Hepatocyte (in vitro differentiated cells): ENCODE measurements at places on chromosomes 6 and 20. TPM values are rescaled to one million over a fixed set of nuclear protein-coding genes. Genes with fewer than 3 reads are reported as not detected.

CALHM5 gene
- polyA plus RNA-seq, result 0.46 and 0.62 TPM in 2 replicates

- peak; percentile 11 for DNase-seq
These were observed 333.5 kb upstream of the MAN1A1 start for GRCh38 chr6:119683031-119683430.

DNA sequence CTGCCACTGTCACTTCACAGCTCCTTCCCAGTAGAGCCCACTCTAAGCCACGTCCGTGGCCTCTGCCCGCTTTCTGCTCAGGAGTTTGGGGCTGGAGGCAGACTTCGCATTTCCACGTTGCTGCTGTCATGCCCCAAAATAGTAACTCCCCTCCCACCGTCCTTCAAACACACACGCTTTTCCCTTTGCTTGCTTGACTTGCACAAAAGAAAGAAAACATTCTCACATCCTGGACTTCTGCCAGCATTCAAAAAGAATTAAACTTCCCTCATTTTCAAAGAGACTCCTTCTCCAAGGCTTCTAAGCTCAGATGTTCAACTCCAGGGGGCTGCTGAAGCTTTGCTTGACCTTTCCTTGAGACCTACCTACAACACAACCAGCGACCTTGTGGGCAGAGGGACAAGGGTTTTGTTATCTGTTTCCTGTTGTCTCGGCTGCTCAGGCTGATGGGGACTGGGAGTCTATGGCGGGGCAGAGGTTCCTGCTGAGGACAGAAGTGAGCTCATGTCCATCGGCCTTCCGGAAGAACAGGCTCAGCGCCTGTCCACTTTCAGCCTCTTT is 263.8 kb upstream of the FOXQ1 start:
- DNase-seq, result no peak

DNA sequence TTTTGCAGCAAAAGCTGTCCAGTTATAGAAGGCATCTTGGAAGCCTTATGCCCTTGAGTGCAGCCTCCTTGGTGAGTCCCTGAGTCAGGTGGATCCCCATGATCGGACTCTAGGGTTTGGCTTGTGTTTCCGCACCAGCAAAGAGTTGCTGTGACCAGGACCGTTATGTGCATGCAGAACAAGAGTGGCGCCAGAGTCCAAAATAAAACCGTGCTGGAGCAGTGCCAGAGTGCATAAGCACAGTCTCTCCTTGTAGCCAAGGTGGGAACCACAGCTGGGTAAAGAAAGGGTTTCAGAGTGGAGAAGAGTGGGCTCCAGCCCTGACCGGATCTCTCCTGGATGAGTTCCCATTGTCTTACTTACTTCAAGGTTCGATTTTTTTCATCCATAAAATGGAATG is 58.6 kb downstream of the FOXA2 start:
- DNase-seq, result no peak

CAP2 gene
- 8.7 and 13.5 TPM in 2 replicates for polyA plus RNA-seq

DNA sequence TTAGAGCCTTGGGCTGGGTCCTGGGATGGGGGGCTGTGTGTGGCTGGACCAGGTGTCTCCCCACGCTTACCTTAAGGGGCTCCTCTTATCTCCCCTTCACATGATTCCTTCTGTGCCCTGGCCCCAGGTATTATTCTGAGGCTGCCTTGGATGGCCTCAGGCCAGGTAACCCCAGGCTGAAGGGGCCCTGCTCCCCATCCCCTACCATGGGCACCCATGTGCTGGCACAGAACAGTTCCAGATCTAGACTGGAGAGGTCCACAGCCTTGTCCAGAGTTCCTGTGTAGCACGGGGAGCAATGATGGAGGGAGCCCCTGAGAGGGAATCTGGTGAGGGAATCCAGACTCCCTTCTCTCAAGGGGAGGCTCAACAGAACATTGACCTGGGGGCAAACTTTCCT is 32.1 kb downstream of the MOCS1 start:
- DNase-seq, result no peak

DNA sequence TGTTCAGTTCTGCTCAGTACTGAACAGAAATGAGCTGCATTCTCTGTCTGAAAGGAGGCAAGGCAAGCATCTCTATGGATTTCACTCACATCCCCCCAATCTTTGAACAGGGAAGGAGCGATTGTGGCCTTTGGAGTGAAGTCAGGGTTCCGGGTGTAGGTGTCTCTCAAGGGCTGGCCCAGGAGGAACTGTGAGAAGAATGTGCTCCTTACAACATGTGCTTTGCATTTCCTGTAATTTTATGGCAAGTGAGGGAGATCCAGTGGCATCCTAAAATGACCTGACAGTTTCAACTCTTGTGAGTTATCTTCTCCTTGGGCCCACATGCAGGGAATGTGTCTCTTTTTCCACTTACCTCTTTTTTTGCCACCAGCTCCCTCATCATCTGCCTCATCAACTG is 63.0 kb upstream of the RIN2 start:
- DNase-seq, result no peak

- DNase-seq, result no peak
These were observed 13.0 kb upstream of the MYL9 start for GRCh38 chr20:36528176-36528874.

SIRPB2 gene
- polyA plus RNA-seq, result not detected in 2 replicates

SLC17A3 gene
- 0.43 and 0.57 TPM in 2 replicates for polyA plus RNA-seq

DNA sequence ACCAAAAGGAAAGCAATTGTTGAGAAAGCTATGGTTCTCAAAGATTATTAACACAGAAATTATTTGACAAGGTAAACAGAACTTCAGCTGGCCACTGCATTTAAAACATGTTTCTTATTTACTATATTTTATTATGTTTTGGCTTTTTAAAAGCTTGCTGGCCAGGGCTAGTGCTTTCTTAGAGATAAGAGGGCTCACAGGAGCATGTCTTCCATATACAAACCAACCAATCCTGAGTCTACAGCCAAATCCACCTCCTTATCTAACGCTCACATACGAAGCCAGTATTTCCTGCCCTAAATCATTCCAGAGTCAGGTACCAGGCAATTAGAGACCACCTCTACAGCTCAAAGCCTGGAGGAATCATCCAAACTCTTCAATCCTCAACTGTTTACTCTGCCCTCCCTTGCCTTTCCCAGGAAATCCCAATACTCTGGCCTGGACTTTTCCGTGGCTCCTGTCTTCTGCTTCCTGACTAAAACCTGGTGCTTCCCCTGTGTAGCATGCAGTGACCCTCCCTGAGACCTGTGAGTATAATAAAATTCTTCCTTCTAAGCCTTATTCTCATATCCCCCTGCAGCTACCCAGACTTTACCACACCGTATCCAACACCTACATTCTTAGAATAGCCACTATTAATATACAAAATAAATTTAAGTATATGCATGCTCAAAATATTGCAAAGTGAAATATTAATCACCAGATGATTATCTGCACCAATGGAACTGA is 33.2 kb downstream of the RANBP9 start:
- DNase-seq, result peak; percentile 10

GRCh38 chr6:20620043-20620442 is 85.8 kb downstream of the CDKAL1 start:
- DNase-seq, result no peak

DNA sequence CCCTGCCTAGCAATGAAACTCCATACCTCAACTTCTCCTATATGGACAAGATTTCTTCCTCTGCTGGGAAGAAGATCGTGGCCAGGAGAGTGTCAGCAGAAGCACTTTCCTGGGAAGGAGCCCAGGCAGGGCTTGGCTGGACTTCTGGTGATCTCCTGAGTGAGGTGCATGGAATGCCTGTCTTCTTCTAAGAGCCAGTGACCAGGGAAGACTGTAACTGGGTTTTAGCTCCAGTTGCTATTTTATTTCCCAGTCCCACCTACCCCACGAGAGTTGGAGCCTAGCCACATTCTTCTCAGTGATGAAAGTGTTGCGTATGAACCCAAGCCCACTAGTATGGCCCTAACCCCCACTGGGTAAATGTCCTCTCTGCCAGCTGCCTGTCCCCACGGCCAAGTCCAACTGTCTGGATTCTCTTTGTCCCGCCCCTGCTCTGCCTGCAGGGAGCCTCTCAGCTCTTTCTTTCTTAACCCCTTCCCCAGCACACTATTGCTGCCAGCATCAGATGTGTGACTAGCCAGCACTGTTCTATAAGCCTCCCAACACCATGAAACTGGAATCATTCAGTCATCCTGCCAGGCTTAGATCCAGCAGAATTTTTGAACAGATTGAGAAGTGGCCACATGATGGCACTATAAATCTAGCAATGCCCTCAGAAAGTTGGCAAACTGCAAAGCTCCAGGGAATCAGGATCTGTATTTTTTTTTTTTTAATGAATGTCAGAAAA is 69.8 kb upstream of the FAM184A start:
- peak; percentile 71 for DNase-seq

GRCh38 chr20:63232235-63233060 is 3.3 kb upstream of the BIRC7 start:
- DNase-seq, result peak; percentile 67

GRCh38 chr20:44633872-44634600 is 17.5 kb downstream of the ADA start:
- no peak for DNase-seq

RAB5IF gene
- polyA plus RNA-seq, result 198 and 202 TPM in 2 replicates

GRCh38 chr20:35773154-35773751 is 1.4 kb downstream of the PHF20 start:
- DNase-seq, result peak; percentile 48

- no peak for DNase-seq
These were observed 78.0 kb downstream of the SLC22A3 start for GRCh38 chr6:160426136-160426535.

LGSN gene
- polyA plus RNA-seq, result 0.73 and 2.6 TPM in 2 replicates

HBS1L gene
- 43.0 and 44.5 TPM in 2 replicates for polyA plus RNA-seq
